ENCODE measurements at places on chromosomes 7 and 10. TPM values are rescaled to one million over a fixed set of nuclear protein-coding genes. Genes with fewer than 3 reads are reported as not detected.

DNA sequence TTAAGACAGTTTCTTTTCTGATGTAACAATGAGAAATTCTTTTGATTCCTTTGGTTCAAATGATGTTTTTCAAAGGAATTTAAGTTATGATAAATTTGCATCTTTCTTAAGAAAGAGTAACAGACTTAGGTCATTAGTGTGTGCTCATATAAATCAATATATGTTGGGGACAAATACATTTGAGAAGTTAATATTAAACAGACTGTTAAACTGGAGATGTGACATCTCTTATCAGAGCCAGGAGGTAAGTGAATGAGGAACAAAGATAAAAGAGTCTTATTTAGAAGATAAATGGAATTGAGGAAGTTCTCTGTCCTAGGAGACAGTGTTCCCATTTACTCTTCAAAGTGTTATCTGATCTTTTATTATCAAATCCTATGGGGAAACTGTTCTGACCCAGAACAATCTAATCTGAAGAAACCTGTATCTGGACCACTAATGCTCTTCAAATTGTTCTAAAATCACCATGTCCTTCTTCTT, 104.8 kb upstream of the LAMB4 start:
- H3K4me3 ChIP-seq = no peak overlapping the region
- no peaks in the 10 kb centered on the region for H3K4me1 ChIP-seq
- no peak overlapping the region for H3K27ac ChIP-seq

DNA sequence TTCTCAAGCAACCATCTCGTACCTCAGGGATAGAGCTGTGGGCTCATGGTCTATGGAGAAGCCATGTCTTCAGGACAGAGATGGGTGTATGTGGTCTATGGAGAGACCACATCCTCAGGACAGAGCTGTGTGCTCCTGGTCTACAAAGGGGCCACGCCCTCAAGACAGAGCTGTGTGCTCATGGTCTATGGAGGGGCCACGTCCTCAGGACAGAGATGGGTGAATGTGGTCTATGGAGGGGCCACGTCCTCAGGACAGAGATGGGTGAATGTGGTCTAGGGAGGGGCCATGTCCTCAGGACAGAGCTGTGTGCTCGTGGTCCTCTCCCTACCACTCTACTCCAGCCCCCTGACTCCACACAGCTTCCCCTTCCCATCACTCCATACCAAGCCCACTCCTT, 117.8 kb downstream of the WDR37 start:
- no peaks in the 10 kb centered on the region for H3K4me1 ChIP-seq
- no peaks in the 10 kb centered on the region for H3K27me3 ChIP-seq
- no peak overlapping the region for H3K27ac ChIP-seq

AKR1C4 gene
- not detected for total RNA-seq

GRCh38 chr7:30799206-30799975, 28.2 kb downstream of the MINDY4 start:
- H3K27ac ChIP-seq = no peak overlapping the region
- no peaks in the 10 kb centered on the region for H3K27me3 ChIP-seq
- H3K36me3 ChIP-seq = no peaks in the 10 kb centered on the region
- DNase-seq = no peak
- H3K4me3 ChIP-seq = no peak overlapping the region

- H3K4me3 ChIP-seq = no peak overlapping the region
Observed at GRCh38 chr10:44399659-44400451, 15.0 kb upstream of the CXCL12 start.

DNA sequence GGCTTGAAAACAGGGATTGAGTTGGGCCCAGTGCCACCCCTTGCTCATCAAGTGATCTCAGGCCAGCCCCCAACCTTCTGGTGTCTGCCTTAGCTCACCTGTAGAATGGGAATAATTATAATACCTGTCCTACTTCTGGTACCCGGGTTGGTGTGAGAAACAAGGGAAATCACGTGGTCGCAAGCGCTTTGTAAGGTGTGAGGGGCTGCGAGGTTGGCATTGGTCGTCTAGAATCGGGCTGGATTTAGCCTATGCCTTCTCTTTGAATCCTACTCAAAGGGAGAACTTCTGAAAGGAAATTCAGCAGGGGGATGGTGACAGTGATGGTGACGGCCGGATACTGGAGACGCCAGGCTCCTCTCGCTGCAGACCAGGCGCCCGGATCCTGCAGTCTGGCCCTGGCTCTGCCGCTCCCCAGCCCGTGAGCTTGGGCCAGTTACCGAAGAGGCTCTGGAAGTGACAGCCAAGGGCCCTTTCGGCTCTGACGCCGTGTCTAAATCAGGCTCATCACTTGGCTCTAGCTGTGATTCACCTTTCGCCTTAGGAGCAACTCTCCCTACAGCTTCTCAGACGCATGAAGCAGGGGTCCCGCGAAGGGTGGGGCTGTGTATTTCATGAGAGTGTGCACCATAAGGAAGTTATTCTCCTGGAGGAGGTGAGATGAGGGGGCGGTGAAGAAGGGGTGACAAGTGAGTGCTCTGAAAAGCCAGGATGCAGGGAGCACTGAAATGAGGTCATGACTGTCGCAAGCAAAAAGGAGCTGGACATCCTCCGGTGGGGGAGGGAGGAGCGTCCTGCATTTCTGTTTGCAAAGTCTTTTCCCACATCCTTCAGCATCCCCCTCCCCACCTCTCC, 4.0 kb upstream of the CREB5 start:
- peak overlapping the region; percentile 51 for H3K4me3 ChIP-seq
- DNase-seq = peak; percentile 52
- H3K4me1 ChIP-seq = no peaks in the 10 kb centered on the region
- peak overlapping the region; percentile 23 for H3K27ac ChIP-seq

TRPV6 gene
- total RNA-seq = 0.94 TPM

GRCh38 chr7:11450281-11450680, 381.7 kb downstream of the THSD7A start:
- H3K27ac ChIP-seq = no peak overlapping the region
- no peaks in the 10 kb centered on the region for H3K27me3 ChIP-seq
- no peaks in the 10 kb centered on the region for H3K4me1 ChIP-seq
- H3K36me3 ChIP-seq = no peaks in the 10 kb centered on the region

HDAC9 gene
- total RNA-seq = 0.88 TPM

DNA sequence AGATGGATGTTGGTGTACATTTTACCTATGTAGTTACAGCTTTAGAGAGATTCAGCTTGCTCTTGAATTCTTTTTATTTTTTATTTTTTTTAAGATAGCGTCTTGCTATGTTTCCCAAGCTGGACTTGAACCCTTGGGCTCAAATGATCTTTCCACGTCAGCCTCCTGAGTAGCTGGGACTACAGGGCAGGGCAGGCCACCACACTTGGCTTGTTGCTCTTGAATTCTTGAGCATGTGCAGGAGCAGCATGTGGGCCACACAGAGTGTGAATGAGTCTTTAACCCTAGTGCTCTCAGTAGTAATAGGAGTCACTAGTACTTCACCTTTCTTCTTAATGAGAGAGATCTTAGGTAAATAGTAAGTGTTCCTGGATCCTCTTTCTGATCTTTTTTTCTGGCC, 26.7 kb upstream of the CYCS start:
- no peaks in the 10 kb centered on the region for H3K27me3 ChIP-seq
- DNase-seq = no peak
- no peaks in the 10 kb centered on the region for H3K4me1 ChIP-seq
- no peak overlapping the region for H3K4me3 ChIP-seq

EPHA1 gene
- total RNA-seq = 81.3 TPM

GRCh38 chr7:783556-784490, 48.5 kb upstream of the SUN1 start:
- peaks cover 51% of the 10 kb centered on the region for H3K36me3 ChIP-seq
- H3K27ac ChIP-seq = no peak overlapping the region
- no peaks in the 10 kb centered on the region for H3K4me1 ChIP-seq
- H3K4me3 ChIP-seq = no peak overlapping the region

GRCh38 chr10:83184641-83185040, 954.7 kb upstream of the GHITM start:
- no peaks in the 10 kb centered on the region for H3K4me1 ChIP-seq
- no peaks in the 10 kb centered on the region for H3K36me3 ChIP-seq

GRCh38 chr7:157193274-157193673, 54.5 kb downstream of the UBE3C start:
- no peaks in the 10 kb centered on the region for H3K4me1 ChIP-seq
- H3K27me3 ChIP-seq = no peaks in the 10 kb centered on the region
- no peak for DNase-seq
- no peaks in the 10 kb centered on the region for H3K36me3 ChIP-seq
- no peak overlapping the region for H3K4me3 ChIP-seq

CALHM2 gene
- total RNA-seq = 20.9 TPM

- no peak overlapping the region for H3K4me3 ChIP-seq
- H3K27me3 ChIP-seq = no peaks in the 10 kb centered on the region
- no peaks in the 10 kb centered on the region for H3K4me1 ChIP-seq
- H3K27ac ChIP-seq = no peak overlapping the region
- no peak for DNase-seq
Observed at GRCh38 chr7:138595454-138595853, 105.7 kb downstream of the SVOPL start.

- no peaks in the 10 kb centered on the region for H3K4me1 ChIP-seq
- no peak for DNase-seq
- no peaks in the 10 kb centered on the region for H3K27me3 ChIP-seq
- H3K36me3 ChIP-seq = no peaks in the 10 kb centered on the region
Observed at GRCh38 chr7:69575651-69576050, 22.6 kb upstream of the AUTS2 start.

GRCh38 chr10:78044699-78045098, 11.0 kb downstream of the RPS24 start:
- H3K4me3 ChIP-seq = no peak overlapping the region
- DNase-seq = no peak
- no peaks in the 10 kb centered on the region for H3K27me3 ChIP-seq
- peak overlapping the region; percentile 17 for H3K27ac ChIP-seq
- no peaks in the 10 kb centered on the region for H3K4me1 ChIP-seq

DNA sequence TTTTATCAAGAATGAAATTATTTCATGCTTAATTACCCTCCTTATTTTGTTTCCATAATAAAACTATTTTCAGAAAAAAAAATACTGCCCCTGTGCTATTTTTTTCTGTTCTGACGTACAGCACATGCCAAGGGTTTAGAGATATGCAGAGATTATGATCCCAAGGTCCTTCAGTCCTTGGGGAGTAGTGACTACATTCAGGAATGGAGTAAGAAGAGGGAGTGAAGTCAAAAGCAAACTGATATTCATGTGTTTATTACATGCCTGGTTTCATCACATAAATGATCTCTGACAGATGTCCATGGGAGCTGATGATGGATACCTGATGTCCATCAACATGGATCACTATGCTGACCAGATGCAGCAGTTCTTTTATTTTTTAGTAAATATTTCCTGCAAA, 17.2 kb downstream of the AKAP9 start:
- no peak for DNase-seq
- no peak overlapping the region for H3K4me3 ChIP-seq
- H3K27ac ChIP-seq = no peak overlapping the region

GRCh38 chr7:42924223-42924838, 7.6 kb downstream of the PSMA2 start:
- H3K4me1 ChIP-seq = no peaks in the 10 kb centered on the region
- no peak overlapping the region for H3K4me3 ChIP-seq
- H3K27ac ChIP-seq = no peak overlapping the region
- no peak for DNase-seq
- H3K27me3 ChIP-seq = no peaks in the 10 kb centered on the region

GRCh38 chr7:128807191-128807590, 15.4 kb downstream of the CCDC136 start:
- H3K36me3 ChIP-seq = peaks cover 5% of the 10 kb centered on the region
- H3K4me3 ChIP-seq = no peak overlapping the region
- no peak overlapping the region for H3K27ac ChIP-seq
- no peaks in the 10 kb centered on the region for H3K27me3 ChIP-seq
- DNase-seq = no peak

DNA sequence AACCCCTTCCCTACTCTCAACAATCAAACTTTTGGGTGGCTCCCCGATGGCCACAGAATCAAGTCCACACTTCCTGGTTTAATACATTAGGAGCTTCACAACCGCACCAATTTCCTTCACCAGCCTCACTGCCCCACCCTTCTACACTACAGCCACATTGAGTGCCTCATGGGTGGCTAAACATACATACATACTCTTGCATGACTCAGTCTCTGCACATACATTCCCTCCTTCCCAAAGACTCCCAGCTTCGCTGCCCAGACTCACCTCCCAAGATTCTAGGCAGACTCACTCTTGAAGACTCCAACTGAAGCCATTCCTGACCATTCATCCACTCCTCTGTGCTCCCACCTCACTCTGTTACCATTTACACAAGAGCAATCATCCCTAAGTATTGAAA, 15.9 kb downstream of the VPS41 start:
- no peak overlapping the region for H3K4me3 ChIP-seq
- no peaks in the 10 kb centered on the region for H3K27me3 ChIP-seq
- no peak for DNase-seq
- no peak overlapping the region for H3K27ac ChIP-seq
- H3K36me3 ChIP-seq = no peaks in the 10 kb centered on the region

GRCh38 chr7:15856311-15856710, 169.8 kb upstream of the MEOX2 start:
- H3K36me3 ChIP-seq = no peaks in the 10 kb centered on the region
- no peak for DNase-seq
- no peaks in the 10 kb centered on the region for H3K27me3 ChIP-seq
- H3K4me3 ChIP-seq = no peak overlapping the region

GAD2 gene
- total RNA-seq = not detected

PRKG1 gene
- total RNA-seq = 89.1 TPM

GRCh38 chr7:137681657-137682562, 164.9 kb downstream of the DGKI start:
- H3K4me3 ChIP-seq = no peak overlapping the region
- no peaks in the 10 kb centered on the region for H3K27me3 ChIP-seq
- H3K4me1 ChIP-seq = no peaks in the 10 kb centered on the region
- no peaks in the 10 kb centered on the region for H3K36me3 ChIP-seq

ASB4 gene
- total RNA-seq = 1.3 TPM

- H3K36me3 ChIP-seq = no peaks in the 10 kb centered on the region
- H3K27me3 ChIP-seq = no peaks in the 10 kb centered on the region
- H3K27ac ChIP-seq = peak overlapping the region; percentile 53
Observed at GRCh38 chr10:6071181-6072175, 9.3 kb upstream of the IL2RA start.

GRCh38 chr7:151768805-151769187, 108.1 kb downstream of the PRKAG2 start:
- H3K36me3 ChIP-seq = no peaks in the 10 kb centered on the region
- DNase-seq = no peak
- no peaks in the 10 kb centered on the region for H3K27me3 ChIP-seq
- peak overlapping the region; percentile 61 for H3K27ac ChIP-seq

DNA sequence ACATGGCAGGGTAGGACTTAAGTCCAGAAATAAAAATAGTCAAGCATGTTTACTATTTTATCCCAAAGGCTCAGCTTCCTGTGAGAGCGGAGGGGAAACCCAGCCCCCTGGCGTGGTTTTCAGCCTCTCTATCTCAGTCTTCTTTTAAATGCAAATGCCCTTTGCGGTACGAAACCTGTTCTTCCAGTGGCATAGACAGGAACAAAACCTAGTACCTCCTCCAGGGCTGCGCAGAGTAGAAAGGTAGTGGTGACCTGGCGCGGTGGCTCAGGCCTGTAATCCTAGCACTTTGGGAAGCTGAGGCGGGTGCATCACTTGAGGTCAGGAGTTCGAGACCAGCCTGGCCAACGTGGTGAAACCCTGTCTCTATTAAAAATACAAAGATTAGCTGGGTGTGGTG, 181.3 kb upstream of the FOXK1 start:
- H3K4me3 ChIP-seq = no peak overlapping the region
- no peak overlapping the region for H3K27ac ChIP-seq
- H3K36me3 ChIP-seq = no peaks in the 10 kb centered on the region
- H3K27me3 ChIP-seq = no peaks in the 10 kb centered on the region
- DNase-seq = no peak
- no peaks in the 10 kb centered on the region for H3K4me1 ChIP-seq

Measured in Peyer's patch (tissue), 4 donors.